ENCODE measurements at places on chromosomes 7 and 10.

GRCh38 chr7:28750981-28751380 is 207.1 kb downstream of the TRIL start:
- peak; percentile 17 for DNase-seq

DNA sequence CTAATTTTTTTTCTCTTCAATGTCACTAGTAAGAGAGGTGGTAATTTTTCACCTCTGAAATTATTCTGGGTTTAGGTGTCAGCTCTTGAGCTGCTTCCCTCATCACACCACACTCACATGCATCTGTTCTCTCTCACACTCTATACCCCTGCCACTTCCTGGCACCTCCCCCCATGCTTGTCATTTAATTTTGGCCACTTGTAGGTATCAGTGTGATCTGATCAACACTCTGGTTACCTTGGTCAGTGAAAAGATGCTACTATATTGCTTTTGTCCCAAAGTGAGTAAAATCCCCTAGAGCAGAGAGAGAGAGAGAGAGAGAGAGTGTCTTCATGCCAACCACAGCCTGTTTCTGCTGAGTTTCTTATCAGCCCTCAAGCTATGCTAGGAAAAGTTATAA is 42.5 kb downstream of the STK17A start:
- DNase-seq = no peak

- no peak for DNase-seq
Observed at GRCh38 chr10:132504501-132505272, 32.9 kb upstream of the INPP5A start.

DNA sequence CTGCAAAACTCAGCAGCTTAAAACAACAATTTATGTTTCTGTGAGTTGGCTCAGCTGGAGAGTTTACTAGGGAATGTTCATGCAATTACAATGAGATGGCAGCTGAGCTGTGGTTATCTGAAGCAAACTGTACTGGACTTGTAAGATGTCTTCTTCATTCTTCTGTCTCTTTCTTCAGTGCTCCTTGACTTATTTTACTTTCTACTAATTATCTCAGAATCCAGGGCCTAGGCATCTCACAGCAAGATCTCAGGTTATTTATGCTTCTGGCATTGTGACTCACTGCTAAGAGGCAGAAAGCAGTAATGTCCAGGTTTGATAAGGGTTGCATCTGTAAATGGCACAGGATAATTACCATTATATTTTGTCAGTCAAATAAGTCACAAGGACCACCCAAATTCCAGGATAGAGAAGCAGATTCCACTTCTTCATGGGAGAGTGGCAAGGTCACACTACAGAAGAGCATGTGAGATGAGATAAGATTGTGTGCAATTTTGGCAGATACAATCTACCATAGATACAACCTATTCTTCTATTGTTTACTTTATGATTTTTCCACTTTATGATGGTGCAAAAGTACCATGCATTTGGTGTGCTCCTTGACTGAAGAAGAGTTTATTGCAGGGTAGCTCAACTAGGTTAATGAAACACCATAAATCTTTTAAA is 16.8 kb downstream of the VIM start:
- no peak for DNase-seq

GRCh38 chr7:85469446-85470010 is 282.7 kb upstream of the SEMA3D start:
- DNase-seq = no peak

- DNase-seq = peak; percentile 10
Observed at GRCh38 chr10:93875032-93875358, 18.8 kb upstream of the SLC35G1 start.

GRCh38 chr7:46654546-46655443 is 733.7 kb upstream of the IGFBP3 start:
- DNase-seq = peak; percentile 37

DNA sequence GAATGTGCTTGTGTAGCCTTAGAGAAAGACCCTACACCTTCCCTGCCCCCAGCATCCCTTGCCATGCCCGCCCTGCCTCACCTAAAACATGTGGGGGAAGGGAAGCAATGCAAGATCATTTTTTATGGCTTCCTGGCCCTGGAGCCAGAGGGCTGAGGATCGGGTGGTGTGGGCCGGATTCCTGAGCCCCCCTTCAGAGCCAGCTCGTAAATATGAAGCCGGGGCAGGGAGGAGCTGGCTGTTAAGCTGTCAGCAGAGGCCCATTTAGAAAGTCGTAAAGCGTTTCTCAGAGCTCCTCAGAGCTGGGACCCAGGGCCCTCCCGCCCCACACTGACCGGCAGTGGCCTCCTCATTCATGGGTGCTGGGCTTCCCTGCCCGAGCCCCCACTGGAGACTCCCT is 23.9 kb downstream of the UNC5B start:
- no peak for DNase-seq

- DNase-seq = no peak
Observed at GRCh38 chr7:133036289-133036688, 45.6 kb downstream of the CHCHD3 start.

GRCh38 chr7:98879979-98880315 is 1.6 kb downstream of the TRRAP start:
- no peak for DNase-seq

DNA sequence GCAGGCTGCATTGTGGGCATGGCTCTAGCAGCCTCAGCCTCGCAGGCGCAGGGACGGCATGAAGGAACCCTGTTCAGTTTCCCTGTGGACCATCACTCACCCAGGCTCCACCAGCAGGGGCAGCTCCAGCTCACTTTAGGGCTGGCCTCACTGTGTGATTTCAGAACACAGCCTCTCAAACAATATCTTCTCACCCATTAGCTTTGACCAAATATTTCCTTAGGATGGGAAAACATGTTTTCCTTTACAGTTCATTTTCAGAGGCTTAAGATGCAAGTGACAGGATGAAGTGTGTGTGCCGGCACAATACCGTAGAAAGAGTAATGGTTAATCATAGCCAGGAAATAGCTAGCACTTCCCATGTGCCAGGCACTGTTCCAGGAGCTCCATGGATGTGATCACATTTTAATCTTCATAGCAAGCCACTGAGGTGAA is 58.2 kb downstream of the LANCL2 start:
- peak; percentile 57 for DNase-seq

- DNase-seq = no peak
Observed at GRCh38 chr7:142308918-142309317, 51.1 kb upstream of the PRSS58 start.

DNA sequence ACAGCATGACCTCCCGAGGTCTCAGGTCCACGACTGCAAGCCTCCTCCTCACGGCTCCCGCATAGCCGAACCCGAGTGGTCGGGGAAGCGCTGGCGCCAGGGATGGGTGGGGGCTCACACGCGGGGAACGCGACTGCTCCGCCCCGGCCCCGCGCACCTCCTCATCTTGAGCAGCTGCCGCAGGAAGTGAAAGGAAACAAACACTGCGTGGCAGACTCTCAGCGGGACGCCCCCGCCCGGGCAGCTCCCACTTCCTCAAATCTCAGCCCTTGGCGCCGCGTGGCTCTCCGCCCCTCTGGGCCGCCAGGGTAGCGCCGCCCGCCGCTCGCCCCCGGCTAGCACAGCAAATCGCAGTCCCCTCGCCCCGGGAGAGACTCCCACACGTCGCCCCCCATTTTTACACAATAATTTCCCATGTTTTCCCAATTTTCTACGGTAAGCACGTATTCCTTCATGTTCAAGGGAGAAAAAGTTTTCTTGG is at the start of gene TMEM243:
Gene TMEM243 (minus strand): TSS at position 188 of the 481 bp plus-strand sequence. CDS start 229 bp downstream, outside the sequence.
- DNase-seq = peak; percentile 71

DNA sequence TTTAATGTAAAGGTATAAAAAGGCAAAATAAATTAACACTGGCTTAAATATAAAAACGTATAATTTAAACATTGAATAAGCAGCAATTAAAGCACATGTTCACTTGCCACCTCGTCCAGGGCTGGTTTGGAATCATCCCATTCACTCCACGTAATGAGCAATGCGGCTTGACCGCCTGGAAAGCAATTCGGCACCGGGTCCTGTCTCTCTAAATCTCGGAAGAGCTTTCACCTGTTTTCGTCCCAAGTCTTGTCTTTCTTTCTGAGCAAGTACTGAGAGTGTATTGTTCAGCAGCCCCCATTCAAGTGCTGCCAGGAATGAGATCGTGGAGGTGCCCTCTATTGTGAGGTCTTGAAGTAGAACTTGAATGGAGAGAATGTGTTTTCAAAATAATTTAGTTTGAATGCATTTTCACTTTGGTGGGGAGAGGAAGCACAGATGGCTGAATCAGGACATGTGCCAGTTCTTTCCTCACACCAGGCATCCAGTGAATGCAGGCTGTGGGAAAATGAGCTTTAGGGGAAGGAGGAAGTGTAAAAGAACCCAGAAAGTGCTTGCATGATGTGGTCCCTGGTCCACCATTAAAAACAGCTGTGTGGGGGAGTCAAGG is 515.2 kb downstream of the REEP3 start:
- DNase-seq = no peak

GRCh38 chr10:24331457-24331856 is 122.5 kb downstream of the KIAA1217 start:
- DNase-seq = peak; percentile 31

DNA sequence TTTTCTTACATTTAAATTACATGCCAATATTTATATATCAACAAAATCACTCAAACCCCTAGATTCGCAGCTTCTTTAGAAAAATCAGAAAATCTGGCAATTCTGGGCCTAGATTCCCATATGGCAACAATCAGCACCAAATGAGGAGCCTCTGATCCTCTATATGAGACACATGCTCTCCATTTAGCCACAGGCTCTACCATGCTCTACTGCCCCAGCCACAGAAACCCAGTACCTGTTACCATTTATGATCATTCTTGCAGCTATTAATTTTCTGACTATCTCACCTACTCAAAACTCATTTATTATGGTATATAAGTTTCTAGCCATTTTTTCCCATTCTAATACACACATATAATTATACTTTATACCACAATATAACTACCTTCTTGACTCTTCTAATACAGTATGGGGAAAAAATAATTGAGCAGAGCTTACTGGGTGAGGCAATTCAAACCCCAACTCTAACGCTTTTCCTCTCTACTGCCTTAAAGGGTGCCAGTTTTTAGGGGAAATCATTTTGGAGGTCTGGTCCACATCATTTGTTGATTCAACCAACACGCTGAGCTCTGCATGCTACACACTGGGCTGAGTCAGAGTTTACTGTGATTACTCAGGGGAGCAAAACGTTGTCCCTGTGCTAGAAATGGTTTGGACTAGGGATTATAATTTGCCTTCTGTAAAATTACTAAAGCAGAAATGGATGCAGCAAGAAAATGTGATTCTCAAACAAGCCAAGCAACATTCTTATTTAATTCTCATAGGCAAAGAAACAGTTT is 11.6 kb downstream of the PDLIM1 start:
- peak; percentile 52 for DNase-seq

DNA sequence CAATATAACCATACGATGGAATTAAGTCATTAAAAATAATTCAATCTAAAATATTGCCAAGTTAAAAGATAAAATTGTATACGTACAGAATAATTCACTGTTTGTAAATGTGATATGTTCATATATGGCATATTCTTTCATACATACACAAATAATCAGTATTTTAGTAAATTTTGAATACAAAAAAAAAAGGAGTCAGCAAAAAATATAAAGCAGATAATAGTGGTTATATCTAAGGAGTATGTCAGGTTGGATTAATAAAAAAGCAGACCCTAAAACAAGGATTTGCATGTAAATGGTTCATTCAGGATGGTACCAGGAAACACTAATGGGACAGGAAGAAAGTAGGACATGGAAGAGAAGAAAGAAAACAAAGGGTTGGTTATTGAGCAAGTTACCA is 59.5 kb downstream of the XPNPEP1 start:
- DNase-seq = no peak

DNA sequence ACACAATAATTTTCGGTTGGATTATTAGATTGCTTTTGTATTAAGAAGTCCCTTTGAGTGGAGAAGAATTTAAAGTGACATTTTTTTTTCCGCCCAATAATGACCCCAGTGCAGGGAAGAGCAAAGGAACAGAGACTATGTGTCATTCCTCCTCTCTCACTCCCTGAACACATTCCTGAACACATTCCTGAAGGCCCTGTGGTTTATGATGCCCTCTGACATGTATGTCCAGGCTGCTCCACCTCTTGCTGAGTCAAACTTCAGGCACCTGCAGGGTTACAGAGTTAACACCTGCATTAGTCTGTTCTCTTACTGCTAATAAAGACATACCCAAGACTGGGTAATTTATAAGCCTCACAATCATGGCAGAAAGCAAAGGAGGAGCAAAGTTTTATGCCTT is 704.0 kb upstream of the LRRN3 start:
- DNase-seq = peak; percentile 91

DNA sequence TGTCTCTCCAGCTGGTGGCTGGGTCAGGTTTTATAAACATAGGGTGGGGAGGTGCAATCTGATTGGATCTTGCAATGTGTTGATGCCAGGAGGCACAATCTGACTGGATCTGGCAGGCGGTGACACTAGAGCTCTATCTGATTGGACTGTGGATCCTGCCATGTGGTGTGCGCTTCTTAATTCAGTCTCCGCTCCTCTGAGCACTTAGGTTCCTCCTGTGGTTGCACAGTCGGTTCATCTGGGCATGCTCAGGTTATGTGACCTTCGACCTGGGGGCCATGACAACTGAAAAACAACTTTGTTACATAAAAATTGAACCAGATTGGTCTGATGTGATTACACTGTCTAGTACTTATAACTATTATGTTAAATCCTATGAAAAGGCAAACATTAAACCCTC is 127.1 kb upstream of the SVIL start:
- no peak for DNase-seq

- no peak for DNase-seq
Observed at GRCh38 chr10:79244068-79244442, 103.2 kb upstream of the PPIF start.

DNA sequence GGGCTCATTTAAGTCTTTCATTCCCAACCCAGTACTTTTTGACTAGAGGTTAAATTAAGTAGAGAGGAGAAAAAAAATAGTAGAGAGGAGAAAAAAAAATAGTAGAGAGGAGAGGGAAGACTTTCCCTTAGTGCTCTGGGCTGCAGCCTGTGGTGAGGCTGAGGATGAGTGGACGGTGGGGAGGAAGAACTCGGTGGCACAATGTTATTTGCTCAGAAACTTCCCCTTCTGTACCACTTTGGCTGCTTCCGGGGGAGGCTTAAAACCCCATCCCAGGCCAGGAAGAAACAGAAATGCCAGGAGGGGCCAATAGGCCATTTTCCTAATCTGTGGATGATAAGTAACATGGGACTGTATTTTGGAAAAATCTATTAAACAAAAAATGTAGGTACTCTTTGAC is 14.6 kb upstream of the MLXIPL start:
- DNase-seq = no peak

- DNase-seq = no peak
Observed at GRCh38 chr10:21298701-21299100, 226.8 kb downstream of the SKIDA1 start.

- no peak for DNase-seq
Observed at GRCh38 chr7:100888291-100888987, 1.1 kb downstream of the UFSP1 start.

- no peak for DNase-seq
Observed at GRCh38 chr7:99128076-99128950, 15.6 kb downstream of the SMURF1 start.

- DNase-seq = no peak
Observed at GRCh38 chr7:42128703-42129102, 108.3 kb downstream of the GLI3 start.

Data from HT1080 (cell line).